NCI-H1417 (cell line): ENCODE measurements at places on chromosomes 13 and 19.

DNA sequence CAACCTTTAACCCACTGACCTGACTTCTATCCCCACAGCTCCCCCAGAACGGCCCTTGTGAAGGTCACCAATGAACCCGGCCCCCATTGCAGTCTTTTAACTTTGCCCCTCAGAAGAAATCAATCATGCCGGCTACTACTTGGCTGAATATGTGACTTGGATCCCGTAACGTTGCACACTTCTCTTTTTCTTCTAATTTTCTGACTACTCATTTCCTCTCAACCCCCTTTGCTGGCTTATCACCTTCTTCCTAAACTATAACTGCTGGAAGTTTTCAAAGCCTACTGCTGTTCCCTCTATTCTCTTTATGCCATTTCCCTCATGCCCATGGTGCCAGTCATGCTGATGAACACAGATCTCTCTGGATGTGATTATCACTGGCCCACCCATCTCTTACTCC, 367.6 kb downstream of the DNAJC15 start:
- no peak for DNase-seq

GRCh38 chr19:17554968-17555479, 425 bp upstream of the COLGALT1 start:
- no peak for DNase-seq

- no peak for DNase-seq
Measured at GRCh38 chr13:47708386-47708785, 292.7 kb downstream of the SUCLA2 start.

GRCh38 chr13:111410232-111411021, 90.0 kb downstream of the TEX29 start:
- peak; percentile 21 for DNase-seq

DNA sequence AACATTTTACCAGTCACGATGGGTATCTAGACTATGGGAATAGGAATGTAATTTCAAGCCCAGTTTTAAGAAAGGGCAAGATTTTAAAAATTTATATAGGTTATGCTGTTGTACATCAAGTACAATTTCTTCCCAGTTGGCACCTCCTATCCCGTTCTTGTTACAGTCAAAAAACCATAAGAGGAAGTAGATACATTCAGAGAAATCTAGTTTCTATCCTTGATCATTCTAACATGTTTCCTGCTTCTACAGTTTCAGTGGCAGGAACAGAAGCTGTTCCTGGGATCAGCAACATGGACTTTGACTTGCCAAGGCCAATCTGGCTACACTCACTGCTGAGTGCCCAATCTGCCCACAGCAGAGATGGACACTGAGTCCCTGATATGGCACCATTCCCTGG, 14.7 kb upstream of the FPR3 start:
- DNase-seq, result no peak
